Fibroblast of lung (primary cell): ENCODE measurements at places on chromosomes 3 and 15. TPM values are rescaled to one million over a fixed set of nuclear protein-coding genes. Genes with fewer than 3 reads are reported as not detected.

DNA sequence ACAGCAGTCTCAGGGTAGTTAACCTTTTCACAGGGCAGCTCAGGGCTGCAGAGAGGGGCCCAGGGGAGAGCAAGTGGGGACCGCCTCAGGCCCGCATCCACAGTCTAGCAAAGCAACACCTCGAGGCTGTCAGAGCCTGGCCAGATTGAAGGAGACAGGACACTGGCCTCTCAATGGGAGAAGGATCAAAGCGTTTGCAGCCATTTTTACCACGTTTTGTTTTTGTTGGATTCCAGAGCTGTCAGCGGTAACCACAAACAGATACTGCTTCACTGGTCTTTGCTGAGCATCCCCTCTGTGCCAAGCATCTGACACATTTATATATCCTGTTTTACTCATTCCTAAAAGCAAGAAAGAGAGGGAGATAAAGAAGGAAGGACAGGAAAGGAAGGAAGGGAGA, 153.8 kb downstream of the SHQ1 start:
- peak; percentile 24 for DNase-seq

DNA sequence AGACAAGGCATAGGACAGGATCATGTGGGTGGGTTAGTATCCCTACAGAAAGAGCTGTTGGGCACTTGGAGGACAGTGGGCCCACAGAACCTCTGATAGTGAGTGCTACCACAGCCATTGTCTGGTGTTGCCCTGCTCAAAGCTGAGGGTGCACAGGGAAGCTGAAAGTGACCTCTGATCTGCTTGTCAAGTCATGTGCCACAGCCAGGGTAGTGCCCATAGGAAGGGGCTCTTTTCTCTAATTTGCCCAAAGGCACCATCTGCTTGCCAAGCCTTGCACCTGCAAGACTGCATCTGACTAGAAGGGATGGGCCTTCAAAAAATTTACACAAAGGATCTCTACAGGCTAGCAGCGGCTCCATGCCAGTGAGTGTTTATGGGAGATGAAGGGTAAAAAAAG, 87.4 kb upstream of the GSK3B start:
- no peak for DNase-seq

DNA sequence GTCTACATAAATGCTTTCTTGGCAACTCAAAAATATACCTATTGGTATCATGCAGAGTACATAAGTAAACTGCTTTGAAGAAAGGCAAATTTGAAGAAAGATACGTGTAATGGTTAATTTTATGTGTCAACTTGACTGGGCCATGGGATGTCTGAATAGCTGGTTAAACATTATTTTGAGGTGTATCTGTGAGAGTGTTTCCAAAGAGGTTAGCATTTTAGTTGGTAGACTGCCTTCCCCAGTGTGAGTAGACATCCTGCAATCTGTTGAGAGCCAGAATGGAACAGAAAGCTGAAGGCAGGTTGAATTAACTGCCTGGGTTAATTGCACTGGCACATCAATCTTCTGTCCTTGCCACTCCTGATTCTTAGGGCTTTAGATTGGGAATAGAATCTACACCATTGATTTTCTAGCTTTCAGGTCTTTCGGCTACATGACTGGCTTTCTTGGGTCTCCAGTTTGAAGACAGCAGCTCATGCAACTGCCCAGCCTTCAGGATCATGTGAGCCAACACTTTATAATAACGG, 98.3 kb downstream of the CMSS1 start:
- no peak for DNase-seq

- DNase-seq: peak; percentile 63
Observed at GRCh38 chr15:68578980-68579935, at the start of gene CORO2B. TSS of gene CORO2B (plus strand) at chr15:68578993. CDS start at chr15:68579263, 270 bp downstream.

- no peak for DNase-seq
Observed at GRCh38 chr15:48006031-48006511, 114.7 kb upstream of the SLC24A5 start.

TEX55 gene
- total RNA-seq: not detected in 2 replicates

UACA gene
- 107 and 187 TPM in 2 replicates for total RNA-seq

UNC13C gene
- not detected in 2 replicates for total RNA-seq

CD96 gene
- total RNA-seq: under 0.01 TPM in 1 of 2 replicates, not detected in the other

ARGFX gene
- total RNA-seq: not detected in 2 replicates
